Activated naive CD4-positive, alpha-beta T cell treated with anti-CD3 and anti-CD28 coated beads, Interleukin-2, amount 50 U/mL, for 16 hours (primary cell): ENCODE measurements at places on chromosomes 5 and 9.

GRCh38 chr9:8521112-8521511 lies 721.5 kb upstream of the DMAC1 start:
- DNase-seq = no peak

GRCh38 chr5:142306077-142306502 lies 18.7 kb downstream of the SPRY4 start:
- DNase-seq = no peak

- no peak for DNase-seq
Observed at GRCh38 chr5:80260461-80260860, 4.6 kb upstream of the SERINC5 start.

DNA sequence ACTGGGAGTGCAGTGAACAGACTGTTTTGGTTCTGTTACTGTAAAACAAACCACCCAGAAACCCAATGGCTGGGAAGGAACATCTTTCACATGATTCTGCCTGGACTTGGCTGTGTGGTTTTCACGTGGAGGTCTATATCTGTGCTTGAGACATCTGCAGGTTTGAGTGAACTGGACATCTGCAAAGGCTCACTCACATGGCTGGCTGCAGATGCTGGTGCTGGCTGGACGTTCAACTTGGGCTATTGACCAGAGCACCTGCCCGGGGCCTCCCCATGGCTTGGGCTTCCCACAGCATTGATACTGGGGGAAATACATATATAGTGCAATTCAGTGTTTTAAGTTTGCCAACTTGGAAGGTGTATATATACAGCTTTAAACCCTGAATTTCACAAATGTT lies 6.8 kb downstream of the CTSL start:
- DNase-seq = no peak

- peak; percentile 69 for DNase-seq
Observed at GRCh38 chr9:92954049-92954861, 6.9 kb downstream of the FGD3 start.

DNA sequence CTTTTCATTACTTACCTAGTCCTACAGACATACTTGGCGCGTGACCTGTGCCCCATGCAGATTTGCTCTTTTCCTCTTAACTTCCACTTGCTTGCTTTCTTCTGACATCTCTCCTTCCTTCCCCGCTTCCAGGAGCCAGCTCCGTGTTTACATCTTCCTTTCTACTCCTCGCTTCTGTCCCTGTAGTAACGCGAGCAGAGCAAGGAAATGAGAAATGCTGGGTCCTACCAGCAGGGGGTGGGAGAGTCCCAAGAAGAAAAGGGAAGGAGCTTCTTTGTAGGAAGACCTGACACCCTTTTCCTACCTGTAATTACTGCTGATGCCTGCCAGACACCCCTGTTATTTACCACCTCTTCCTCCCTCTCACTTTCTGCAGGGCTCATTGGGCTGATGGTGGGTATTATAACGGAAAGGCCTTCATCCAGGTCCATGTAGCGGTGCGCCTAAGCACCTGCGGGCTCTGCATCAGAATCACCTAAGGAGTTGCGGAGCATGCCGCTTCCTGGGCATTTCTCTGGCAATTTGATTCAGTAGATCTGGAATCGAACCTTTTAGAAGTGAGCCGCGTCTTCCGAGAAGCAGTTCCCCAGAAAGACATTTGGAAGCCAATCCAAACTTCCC lies 1260.8 kb upstream of the WWC1 start:
- DNase-seq = no peak

GRCh38 chr5:142977363-142978051 lies 207.3 kb downstream of the ARHGAP26 start:
- DNase-seq = no peak

DNA sequence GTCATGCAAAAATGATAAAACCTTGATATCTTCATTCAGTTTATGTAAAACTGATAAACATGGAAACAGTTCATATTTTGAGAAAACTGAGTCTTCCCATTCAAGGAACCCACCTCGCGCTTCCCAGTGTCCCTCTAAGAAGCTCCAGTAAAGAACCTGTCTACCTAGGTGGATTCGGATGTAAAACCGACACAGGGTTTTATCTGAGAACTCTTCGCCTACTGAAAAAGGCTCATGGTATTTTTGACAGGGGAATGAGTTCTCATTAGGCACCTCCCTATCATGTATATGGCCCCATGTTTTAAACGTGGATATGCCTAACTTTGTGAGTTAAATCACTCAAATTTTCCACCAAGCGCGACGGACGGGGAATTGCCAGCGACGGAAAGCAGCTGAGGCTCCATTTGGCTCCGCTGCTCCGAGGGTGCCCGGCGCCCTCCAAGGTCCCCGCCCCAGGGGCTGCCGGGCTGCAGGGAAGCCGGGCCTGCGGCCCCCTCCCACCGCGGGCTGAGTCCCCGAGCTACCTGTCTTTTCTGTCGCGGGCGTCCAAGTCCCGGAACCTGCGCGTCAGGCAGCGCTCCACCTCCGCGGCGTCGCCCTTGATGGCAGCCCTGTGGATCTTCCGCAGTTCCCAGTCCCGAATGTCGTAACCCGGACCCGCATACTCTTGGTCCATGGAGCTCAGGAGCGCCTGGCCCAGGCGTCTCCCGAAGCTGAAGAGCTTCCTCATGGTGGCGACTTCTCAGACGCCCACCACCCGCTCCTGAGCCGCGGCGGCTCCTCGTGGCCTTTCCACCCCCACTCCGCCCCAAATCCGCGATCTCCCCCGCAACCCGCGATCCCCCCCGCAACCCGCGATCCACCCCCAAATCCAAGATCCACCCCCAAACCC lies 594 bp downstream of the ANKRD18A start:
- peak; percentile 39 for DNase-seq

GRCh38 chr5:50653946-50654345 lies 12.5 kb upstream of the PARP8 start:
- no peak for DNase-seq

GRCh38 chr5:36739751-36740221 lies 133.4 kb downstream of the SLC1A3 start:
- DNase-seq = peak; percentile 70

GRCh38 chr9:21835121-21835520 lies 32.7 kb downstream of the MTAP start:
- no peak for DNase-seq

GRCh38 chr5:54320256-54320655 lies 9.9 kb upstream of the ARL15 start:
- no peak for DNase-seq

DNA sequence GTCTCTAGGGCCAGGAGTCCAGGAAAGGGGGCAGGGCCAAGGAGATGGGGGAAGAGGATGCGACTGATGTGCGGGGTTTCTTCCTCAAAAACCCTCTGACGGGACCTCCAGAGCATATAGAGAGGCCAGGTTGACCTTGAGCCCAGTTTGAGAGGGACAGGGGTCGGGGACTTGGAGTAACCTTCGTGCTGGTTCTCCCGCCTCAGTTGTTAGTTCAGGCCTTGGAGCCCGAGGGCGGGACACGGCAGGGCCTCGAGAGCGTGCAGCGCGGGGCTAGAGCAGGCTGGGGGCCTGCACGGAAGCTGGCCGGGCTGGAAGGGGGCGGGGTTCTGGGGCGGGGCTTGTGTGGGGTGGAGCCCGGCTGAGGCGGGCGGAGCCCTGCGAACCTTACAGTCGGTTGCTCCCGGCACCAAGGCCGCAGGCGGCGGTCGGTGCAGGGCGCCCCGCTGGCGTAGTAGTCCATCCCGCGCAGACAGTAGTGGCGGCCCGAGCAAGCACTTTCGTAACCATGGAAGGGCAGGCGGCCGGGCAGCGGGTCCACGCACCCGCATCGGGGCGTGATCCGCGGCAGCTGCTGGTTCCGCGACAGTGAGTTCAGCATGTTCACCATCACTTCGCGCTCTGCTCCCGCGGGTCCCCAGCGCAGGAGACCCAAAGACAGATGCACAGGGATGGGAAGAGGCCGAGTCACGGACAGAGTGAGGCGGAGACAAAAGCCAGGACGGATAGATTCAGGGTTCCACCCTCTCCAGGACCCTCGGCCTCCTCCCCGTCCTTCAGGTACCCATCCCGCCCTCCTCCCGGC lies 4.0 kb upstream of the MYORG start:
- DNase-seq = peak; percentile 74

DNA sequence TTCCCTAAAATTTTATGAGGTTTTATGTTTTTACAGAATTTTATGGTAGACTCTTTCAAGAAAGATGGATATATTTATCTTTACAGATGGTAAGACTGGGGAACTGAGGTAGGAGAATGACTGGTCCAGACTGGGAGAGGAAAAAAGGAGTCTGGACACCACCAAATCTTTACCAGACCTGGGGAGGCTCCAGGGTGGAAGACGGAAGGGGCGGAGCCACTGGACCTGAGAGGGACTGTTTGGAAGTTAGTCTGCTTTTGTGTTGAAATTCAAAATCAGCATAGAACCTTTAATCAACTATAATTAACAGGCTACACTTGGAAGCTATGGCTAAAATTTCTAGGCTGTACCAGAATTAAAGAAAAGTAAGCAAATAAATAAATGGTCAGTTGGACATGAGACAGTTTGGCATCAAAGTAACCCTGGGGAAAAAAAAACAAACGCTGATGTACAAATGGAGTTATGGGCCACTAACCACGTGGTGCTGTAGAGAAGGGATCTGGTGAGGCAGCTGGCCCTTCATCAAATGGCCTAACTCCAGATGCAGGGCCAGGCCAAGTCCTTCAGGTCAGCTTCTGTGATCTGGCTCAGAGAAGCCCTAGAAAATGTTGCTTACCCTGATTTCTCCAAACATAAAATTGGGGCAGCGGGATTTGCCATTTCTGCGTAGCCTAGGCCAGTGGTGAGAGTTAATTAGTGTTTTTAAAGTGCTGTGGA lies 155.1 kb downstream of the ARSB start:
- DNase-seq = no peak

DNA sequence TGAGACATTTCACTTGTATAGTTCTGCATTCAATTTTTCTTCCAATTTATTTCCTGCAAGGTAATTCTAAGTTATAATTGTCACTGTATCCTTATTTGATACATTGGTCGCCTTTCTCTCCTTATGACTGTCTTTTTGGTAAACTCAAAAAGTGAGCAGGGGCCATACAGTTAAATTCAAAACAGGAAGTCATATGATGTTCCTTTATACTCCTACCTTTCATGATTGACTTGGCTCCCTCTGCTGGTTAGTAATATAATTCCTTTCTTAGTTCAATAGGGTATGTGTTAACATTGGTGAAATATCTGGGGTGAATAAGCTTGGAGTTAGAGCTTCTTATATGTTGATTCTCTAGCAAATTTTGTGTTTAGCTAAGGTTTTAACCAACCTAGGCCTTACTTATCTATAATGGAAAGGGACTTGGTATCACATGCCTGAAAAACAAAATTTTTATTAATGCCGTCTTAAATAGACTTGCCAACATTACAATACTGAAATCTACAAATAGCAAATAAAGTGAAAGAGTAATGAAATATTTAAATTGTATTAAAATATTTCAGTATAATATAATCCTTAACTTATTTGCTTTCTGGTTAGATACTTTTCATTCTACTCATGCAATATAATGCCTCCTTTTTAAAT lies 6.0 kb upstream of the NIPBL start:
- DNase-seq = no peak

- no peak for DNase-seq
Observed at GRCh38 chr5:82642313-82642712, 364.2 kb upstream of the RPS23 start.

DNA sequence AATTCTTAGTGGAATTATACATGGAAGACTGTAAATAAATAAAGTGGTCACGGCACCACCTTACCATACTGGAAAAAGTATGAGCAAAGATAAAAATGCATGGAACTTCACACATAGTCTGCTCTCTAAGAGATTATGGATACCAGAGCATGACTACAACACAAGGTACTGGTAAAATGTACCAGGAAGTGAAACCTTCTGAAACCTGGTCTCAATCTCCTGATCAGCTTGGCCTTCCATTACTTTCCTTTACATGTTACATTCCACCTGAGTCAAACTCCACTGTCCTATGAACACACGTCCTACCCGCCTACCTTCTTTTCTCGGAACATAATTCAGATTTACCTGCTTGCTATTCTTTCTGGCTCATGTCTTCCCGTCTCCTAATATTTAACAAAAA lies 15.9 kb downstream of the PTAR1 start:
- no peak for DNase-seq

GRCh38 chr9:36960575-36960955 lies 73.5 kb downstream of the PAX5 start:
- no peak for DNase-seq

GRCh38 chr5:39720136-39720535 lies 295.4 kb upstream of the DAB2 start:
- no peak for DNase-seq

GRCh38 chr5:99315413-99316183 lies 386.8 kb upstream of the CHD1 start:
- DNase-seq = no peak

DNA sequence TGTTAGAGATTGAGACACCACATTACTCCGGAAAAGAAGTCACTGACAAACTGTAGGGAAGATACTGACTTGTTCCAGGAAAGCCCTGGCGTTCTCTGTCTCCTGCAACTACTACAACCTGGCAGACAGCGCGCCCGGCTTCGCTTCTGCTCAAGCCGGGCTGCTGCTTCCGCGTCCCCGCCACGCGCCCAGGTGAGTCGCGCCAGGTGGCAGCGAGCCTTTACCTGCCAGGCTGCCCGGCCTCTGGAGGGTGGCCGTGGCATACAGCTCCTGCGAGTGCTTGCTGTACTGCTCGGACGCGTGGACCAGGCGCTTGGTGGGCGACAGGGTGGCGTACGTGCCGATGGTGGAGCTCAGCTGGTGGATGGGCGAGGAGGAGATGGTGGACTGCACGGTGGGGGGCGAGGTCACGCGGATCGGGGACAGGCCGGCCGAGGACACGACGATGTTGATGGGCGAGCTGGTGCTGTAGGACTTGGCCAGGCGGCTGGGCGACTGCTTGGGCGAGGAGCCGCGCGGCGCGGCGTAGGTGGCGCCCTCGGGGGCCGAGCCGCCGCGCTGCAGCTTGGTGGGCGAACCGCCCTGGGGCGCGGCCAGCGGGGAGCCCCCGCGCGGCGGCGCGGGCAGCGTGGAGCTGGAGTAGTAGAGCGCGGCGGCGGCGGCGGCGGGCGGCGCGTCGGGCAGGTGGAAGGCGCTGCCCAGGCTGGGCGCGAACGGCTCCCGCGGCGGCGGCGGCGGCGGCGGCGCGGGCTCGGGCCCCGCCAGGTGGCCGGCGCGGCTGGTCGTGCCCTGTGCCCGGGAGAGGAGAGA lies 519.6 kb downstream of the CTNND2 start:
- no peak for DNase-seq

DNA sequence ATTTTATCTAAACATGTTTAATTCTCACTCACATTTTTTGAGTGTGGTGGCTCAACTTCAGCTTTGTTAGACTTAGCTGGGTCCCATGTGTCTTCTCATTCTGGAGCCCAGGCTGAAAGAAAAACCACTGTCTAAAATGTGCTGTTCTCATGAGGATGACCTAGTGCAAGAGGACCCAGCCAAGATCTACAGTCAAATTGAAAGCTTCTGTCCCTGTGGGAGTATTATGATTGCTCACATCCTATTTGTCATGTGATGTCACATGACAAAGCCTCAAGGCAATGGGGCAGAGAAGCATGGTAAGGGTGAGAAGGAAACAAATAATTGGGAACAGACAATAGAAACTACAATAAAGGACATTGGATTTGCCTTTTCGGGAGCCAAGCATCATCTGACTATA lies 113.4 kb upstream of the ASTN2 start:
- DNase-seq = no peak

GRCh38 chr5:6745706-6746222 lies 32.5 kb downstream of the TENT4A start:
- DNase-seq = no peak
